Upper lobe of right lung (tissue), 1 donor: ENCODE measurements at places on chromosomes 16 and 17. TPM values are rescaled to one million over a fixed set of nuclear protein-coding genes. Genes with fewer than 3 reads are reported as not detected.

DNA sequence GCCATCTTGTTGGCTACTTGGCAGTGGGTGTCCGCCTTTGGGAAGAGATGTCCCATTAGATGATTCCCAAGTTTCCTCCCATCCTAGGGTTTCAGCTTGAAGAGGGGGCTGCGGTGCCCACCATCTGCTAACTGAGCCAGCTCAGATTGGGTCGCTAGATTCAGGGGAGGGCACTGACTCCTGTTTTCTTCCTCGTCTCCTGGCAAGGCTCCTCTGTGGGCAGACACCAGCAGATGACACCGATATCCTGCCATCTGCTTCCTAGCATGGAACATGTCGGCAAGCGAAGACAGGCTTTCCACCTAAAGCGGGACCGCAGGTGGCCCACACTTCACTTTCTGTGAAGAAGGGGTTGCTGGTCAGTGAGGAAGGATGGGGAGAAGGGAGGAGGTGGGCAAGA is 27.3 kb downstream of the C17orf75 start:
- no peak for DNase-seq

GRCh38 chr16:77399546-77399945 is 35.3 kb downstream of the ADAMTS18 start:
- no peak for DNase-seq

GRCh38 chr17:51820252-51820651 is 338.3 kb downstream of the CA10 start:
- DNase-seq = no peak

DNA sequence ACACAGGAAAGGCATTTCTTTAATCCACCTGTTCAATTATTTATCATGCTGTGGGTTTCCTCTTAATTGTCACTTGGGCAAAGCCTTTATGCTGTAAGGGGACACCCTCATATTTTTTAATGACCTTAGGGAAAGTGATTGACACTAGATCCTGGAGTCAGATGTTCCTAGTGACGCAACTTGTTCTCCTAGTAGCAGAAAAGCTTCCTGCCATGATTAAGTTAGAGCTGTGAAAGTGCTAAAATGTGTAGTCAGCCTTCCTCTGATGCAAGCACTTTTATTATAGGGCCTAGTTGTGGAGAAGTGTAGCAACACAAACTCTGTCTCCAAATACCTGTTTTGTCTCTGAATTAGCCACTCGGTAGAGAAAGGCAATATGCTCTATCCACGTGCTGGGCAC is 12.3 kb downstream of the TMEM100 start:
- no peak for DNase-seq

Gene PIMREG
- total RNA-seq = 0.26 TPM

Gene IL17C
- not detected for total RNA-seq

Gene MBTPS1
- total RNA-seq = 97.5 TPM

Gene LITAFD
- not detected for total RNA-seq
